Adipocyte (in vitro differentiated cells): ENCODE measurements at places on chromosomes 1 and 21.

- DNase-seq, result no peak
These were observed 165.8 kb upstream of the CAMK1G start for GRCh38 chr1:209417761-209418160.

GRCh38 chr1:182304218-182304617, 87.4 kb downstream of the GLUL start:
- DNase-seq, result no peak

GRCh38 chr1:247440001-247440620, 17.8 kb downstream of the OR2B11 start:
- DNase-seq, result no peak

- no peak for DNase-seq
These were observed 771.1 kb upstream of the ADGRL4 start for GRCh38 chr1:79777481-79778219.

DNA sequence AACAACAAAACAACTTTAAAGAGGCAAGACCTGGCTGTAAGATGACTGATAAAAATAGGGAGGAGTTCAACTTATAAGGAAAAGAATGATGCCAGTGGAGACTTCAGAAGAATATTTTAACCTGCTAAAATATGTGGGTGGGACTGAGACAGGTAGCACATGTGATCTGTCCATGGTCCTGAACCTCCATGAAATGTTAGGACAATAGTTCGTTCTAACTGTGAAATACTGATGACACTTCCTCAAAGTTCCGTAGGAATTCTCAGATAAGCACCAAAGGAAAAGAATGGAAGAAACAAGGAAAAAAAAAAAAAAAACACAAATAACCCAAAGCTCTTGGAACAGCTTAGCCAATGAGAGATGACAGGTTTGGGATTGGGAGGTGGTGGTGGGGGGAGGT, 44.7 kb downstream of the CDC42BPA start:
- no peak for DNase-seq

- DNase-seq, result no peak
These were observed 108.6 kb downstream of the FAF1 start for GRCh38 chr1:50851466-50851865.

GRCh38 chr1:24725209-24725651, 20.0 kb upstream of the CLIC4 start:
- no peak for DNase-seq

DNA sequence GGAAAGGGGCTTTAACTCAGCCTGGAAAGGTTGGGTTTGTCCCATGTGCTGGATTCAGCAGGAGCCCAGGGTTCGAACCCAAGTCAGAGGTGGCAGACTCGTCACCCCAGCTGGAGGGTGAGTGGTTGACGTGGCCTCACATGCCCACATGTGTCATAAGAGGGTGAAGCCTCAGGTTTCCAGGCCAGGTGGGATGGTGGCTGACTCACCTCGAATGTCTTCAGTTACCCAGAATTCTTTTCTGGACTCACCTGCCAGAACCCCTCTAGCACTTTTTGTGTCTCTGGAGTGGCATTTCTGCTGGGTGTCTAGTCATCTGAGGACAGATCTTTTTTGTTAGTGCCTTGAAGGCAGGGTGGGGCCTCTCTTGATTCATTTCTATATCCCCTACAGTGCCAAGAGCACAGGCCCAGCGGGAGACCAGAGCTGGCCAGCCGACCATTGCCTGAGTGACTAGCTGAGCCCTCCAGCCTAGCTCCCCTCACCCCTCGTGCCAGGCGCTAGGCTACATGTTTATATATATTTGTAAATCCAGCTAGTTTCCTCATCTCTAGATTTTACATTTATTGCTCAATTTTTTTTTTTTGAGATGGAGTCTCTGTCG, 28.1 kb downstream of the IL6R start:
- DNase-seq, result no peak

GRCh38 chr21:31498985-31499384, 154.9 kb upstream of the TIAM1 start:
- DNase-seq, result no peak

- DNase-seq, result peak; percentile 91
These were observed at the start of gene VAMP3 for GRCh38 chr1:7770997-7771822. VAMP3 (plus strand) TSS chr1:7771296; CDS start chr1:7771384, 88 bp downstream.

GRCh38 chr1:113760102-113761080, 1.1 kb upstream of the PHTF1 start:
- no peak for DNase-seq

GRCh38 chr1:239225396-239225795, 161.0 kb upstream of the CHRM3 start:
- no peak for DNase-seq

GRCh38 chr1:149986486-149987296, 23.8 kb downstream of the OTUD7B start:
- DNase-seq, result peak; percentile 83

DNA sequence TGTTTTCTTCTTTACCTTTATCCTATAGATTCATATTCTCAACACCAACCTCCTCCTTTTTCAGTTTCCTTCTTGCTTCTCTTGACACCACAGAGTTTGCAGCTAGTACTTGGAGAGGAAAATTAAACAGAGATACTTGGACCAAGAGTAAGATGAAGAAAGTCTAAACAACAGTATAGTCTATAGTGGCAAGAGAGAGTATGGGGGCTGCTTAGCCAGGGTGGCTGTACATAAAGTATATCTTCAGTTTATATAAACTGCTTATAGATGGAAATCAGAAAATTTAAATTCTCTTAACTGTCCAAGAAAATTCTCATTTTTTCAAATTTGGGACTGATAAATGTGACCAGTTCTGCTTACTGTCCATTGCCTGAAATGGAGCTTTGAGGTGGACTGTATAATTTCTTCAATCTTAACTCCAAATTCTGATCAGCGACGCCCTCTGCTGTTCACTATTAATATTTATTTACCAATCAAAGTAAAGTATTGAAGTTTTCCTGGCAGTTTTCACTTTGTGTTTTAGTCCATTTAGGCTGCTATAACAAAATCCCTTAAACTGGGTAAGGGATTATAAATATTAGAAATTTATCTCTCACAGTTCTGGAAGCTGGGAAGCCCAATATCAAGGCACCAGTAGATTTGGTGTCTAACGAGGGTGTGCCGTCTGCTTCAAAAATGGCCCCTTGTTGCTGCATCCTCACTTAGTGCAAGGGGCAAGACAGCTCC, 14.8 kb upstream of the METTL18 start:
- DNase-seq, result peak; percentile 77

DNA sequence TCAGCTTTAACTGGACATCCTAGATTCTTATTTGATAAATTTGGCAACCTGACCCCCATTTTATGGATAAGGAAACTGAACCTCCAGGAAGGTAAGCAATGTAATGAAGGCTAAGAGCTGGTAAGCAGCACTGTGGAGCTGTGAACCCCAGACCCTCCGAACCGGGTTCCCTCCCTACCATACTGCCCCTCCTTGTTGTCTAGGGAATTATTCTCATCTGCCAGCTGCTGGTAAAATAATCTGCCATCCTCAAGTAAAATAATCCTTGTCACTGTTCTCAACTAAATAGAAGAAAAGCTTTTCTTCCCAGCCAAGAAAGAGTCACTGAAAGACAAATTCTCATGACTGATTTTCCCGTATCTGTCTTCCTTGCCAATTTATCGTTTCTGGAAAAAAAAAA, 55.8 kb upstream of the PRDX6 start:
- no peak for DNase-seq

DNA sequence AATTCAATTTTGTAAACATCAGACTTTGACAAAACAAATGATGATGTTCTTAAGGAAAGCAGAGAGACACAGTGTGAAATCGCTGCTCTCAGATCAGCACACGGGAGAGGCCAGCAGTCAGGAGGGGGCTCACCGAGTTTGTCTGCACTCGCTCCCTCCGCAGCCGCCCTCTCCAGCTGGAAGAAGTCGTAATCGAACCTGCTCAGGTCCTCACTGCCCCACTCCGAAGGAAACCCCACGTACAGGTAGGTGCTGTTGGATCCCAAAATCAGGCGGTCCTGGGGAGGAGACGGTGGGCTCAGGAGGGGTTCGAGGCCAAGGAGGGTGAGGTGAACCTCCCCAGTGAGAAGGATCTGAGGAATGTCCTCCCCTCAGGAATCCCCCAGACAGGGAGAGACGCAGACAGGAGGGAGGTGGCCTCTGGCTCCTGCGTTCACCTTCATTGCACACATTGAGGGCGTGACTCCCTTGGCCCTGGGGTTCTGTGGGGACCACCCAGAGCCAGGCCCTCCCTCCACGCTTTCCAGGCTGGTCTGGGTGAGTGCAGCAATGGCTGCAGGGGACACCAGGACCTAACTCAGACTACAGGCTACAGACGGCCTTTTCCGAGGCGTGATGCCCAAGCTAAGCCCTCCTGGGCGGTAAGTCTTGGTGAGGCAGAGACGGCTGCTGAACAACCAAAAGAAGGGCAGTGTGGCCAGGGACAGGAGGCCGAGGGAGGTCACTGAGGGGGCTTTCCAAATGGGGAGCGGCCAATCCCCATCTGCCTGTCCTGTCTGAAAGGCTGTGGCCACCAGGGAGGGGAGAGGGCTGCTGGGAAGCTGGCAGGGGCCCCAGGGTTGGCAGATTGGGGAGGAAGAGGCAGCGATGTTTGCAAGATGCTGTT, 65.5 kb downstream of the SCCPDH start:
- no peak for DNase-seq

GRCh38 chr1:10078494-10078893, 45.7 kb downstream of the UBE4B start:
- DNase-seq, result no peak

DNA sequence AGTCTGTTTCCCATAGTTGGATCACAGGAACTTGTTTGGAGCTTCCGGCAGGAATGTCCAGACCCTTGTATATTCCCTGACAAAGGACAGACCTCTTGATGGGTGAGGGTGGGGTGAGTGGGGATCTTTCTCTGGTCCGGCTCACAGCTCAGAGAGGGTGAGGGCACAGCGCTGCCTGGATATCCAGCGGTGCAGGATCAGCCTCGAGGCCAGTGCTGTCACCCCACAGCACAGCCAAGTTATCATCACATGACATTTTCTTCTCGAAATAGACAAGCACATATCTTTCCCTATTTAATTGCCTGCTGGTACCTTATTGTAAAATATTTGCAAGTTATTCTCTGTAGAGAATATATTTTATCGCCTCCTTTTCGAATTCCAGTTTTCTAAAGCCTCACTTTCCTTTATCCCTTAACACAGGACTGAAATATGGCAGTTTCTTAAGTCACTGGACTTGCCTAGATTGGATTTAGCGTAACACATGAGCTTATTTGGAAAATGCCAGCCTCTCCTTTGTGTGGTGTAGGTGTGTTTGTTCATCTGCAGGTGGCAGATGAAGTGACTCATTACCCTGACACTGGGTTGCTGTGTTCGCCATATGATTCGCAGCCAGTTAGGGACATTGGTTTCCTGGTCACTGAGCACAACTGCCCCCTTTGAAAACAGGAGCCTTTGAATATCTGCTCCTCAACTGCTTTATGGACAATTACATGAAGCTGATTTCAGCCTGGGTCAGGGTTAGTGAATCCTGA, 21.4 kb downstream of the CLIC6 start:
- DNase-seq, result no peak

DNA sequence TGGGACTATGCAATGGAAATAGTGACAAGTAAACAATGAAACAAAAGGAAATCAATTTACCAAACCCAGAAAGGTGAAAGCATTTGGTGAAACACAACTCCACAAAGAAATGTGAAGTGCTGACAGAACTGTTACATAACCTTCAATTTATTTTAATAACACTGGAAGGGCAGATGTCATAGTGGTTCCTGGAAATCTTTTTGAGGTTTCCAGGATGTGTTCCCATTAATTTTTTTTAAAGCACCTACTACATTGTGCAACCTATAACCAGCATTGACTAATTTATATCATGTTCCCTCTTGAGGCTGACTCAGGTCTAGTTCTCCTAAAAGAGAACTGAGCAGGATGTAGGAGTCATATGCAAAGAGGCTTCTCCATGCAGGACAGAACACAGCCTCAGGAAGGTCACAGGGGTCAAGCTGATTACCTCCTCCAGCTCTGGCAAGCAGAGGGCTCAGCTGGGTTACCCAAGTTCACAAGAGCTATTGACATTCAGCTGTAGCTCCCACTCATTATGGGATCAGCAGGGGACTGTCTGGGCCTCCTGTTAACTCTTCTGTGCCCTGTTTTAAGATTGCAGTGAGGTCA, 157.1 kb upstream of the NRIP1 start:
- DNase-seq, result no peak

DNA sequence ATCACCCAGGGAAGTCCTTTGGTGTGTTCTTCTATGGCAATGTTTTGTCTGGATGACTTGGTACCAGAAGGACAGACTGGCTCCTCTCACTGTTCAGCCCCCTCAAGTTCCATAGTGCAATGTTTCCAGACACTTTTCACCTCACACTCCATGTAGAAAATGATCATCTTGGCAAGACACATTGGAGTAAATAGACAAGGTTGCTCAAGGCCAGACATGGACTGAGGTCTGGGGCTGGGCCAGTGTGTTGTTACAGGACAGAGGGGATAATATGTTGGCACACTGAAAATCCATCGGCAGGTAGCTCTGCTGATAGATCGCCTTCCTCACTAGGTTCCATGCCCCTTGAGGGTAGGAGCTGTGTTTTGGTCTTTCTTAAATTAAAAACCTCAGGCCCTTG, 51.5 kb downstream of the C1orf21 start:
- no peak for DNase-seq

- DNase-seq, result peak; percentile 76
These were observed 19.5 kb upstream of the ETV3 start for GRCh38 chr1:157157501-157158190.

DNA sequence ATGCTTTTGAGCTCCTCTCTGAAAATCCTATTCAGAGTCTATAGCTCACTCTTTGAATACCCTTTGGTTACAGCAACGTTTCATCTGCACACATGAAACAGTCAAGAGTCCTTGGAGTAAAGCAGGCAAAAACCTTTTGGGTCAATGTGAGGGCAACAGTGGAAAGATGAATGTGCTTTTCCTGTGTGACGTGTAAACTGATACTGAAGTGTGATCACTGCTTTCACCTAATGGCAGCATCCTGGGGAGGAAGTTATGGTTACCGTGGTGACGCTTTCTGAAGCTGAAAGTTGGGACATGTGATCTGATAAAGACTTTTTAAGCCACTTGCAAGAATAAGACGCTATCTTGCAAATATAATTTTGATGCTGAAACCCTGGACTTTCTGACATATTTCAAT, 160.0 kb downstream of the SEC16B start:
- DNase-seq, result no peak

DNA sequence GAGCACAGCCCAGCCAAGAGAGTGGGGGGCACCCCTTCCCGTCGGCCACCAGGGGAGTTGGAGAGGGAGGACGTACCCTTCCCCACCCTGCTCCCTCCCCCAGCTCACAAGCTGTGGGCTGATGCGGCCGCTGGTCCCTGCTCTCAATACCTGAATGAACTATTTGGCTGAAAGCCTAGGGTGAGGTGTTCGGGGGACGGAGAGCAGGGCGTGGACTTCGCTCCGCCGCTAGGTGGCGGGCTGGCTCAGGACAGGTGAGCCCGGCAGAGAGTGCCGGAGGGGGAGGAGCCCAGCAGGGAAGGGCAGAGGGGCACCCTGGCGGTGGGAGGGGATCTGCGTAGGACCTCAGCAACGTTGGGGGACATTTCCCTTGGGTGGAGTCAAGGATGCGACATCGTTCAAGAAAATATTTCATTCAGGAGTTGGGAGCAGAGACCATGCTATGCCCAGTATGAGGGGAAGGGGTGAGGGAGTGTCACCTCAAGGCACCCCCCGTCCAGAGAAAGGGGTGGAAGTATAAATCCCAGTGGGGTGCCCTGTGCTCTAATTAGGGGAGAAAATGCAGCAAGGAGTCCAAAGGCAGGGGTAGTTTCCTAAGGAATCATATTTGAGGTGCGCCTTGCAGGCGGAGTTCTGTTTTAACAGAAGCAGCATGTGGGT, 12.0 kb upstream of the RHBG start:
- peak; percentile 57 for DNase-seq

GRCh38 chr1:87979079-87979478, 650.4 kb downstream of the LMO4 start:
- DNase-seq, result no peak

- no peak for DNase-seq
These were observed 10.7 kb upstream of the LAPTM5 start for GRCh38 chr1:30768159-30768829.
